Right cardiac atrium (tissue), 5 donors: ENCODE measurements at places on chromosomes 5 and 9. TPM values are rescaled to one million over a fixed set of nuclear protein-coding genes. Genes with fewer than 3 reads are reported as not detected.
A peak's percentile ranks its signal among the peaks of the same experiment; 100 is the strongest.

CCDC183 gene
- polyA plus RNA-seq: 3.8 TPM

- no peak for DNase-seq
Measured at GRCh38 chr5:170219615-170220014, 13.2 kb upstream of the C5orf58 start.

- DNase-seq: peak; percentile 100
Measured at GRCh38 chr5:173887610-173888472, at the start of gene CPEB4. TSS of gene CPEB4 (plus strand) at chr5:173888349. CDS start at chr5:173889734, 1,385 bp downstream.

- DNase-seq: no peak
Measured at GRCh38 chr5:30436691-30437090, 756.8 kb upstream of the CDH6 start.

POU5F2 gene
- polyA plus RNA-seq: 0.16 TPM

PPIC gene
- polyA plus RNA-seq: 47.3 TPM

GRCh38 chr5:109759306-109759705 lies 69.6 kb downstream of the MAN2A1 start:
- DNase-seq: no peak

BAAT gene
- polyA plus RNA-seq: 0.11 TPM

- DNase-seq: peak; percentile 59
Measured at GRCh38 chr9:77977210-77977611, 54.4 kb downstream of the GNAQ start.

TSSK1B gene
- 0.07 TPM for polyA plus RNA-seq

DNA sequence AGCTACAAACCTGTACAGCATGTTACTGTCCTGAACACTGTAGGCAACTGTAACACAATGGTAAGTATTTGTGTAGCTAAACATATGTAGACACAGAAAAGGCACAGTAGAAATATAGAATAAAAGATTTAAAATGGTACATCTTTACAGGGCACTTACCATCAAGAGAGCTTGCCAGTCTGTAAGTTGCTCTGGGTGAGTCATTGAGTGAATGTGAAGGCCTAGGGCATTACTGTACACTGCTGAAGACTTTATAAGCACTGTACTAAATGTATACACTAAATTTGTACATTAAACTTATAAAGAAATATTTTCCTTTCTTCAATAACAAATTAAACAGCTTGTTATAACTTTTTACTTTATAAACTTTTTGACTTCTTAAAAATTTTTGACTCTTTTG lies 20.5 kb downstream of the ADRB2 start:
- no peak for DNase-seq

PRUNE2 gene
- polyA plus RNA-seq: 11.7 TPM

GRCh38 chr9:34408173-34408572 lies 31.5 kb upstream of the MYORG start:
- DNase-seq: no peak

PCDHGA12 gene
- 2.7 TPM for polyA plus RNA-seq

DNA sequence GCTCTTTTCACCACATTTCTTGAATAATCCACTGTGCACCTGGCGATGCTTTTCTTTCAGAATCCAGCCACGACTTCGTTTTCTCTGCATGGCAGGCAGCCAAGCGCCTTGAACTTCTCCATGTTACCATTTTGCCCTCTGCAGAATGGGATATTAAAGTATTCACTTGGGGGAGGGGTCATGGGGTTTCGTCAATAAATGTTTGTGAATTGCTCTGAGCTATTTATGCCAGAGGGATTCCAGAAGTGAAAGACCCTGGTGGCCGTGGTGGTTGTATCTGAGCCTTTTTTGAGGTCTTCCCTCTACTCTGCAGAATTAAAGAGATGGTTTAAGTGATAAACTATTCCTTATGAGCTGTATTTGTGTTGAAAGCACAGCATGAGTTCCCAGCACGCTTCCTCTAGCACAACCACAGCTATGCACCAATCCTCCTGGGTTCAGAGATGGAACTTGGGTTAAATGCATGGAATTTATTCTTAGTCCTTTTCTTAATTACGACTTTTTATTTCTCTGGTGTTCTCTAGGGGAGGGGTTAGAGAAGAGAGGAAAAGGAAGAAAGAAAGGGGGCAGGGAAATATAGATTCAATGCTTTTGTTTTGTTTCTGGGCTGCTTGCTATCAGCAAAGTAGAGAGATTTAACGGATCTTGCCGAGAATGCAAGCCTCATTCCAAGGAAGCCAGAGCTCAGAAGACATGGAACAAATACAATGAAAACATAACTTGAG lies 478.2 kb upstream of the TNC start:
- DNase-seq: peak; percentile 51

DNA sequence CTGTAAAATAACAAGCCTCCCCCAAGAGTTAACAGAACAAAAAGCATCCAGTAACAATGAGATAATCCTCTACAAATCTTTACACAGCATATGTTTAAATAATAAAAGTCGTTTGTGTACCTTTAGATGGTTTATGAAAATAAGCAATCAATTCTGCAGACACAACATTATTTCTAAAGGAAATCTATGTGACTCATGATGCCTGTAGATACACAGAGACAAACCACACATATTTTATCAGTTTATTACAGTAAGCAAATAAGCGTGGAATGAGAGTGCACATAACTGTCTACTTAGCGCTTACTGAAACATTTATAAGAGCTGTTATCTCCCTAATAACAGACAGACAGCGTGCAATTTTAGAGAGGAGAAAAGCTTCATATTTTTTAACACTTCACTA lies 243.6 kb downstream of the AP3B1 start:
- DNase-seq: no peak

DNA sequence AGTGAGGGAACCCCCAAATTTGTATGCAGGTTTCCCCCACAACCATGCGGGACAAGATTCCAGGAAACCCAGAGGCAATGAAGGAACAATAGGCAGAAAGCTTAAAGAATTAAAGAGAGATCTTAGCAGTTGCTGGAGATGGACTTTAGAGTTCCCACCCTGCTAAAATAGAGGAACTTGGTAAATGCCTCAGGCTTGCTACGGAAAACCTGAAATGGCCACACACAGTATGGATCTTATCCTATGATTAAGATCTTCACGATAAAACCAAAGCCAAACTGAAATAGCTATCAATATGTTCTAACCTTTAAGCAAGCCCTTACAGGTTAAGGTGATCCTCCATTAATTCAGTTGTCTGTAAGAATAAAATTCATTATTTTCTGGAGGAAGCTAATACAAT lies 148.3 kb downstream of the RANBP17 start:
- no peak for DNase-seq

GABRA1 gene
- polyA plus RNA-seq: not detected

IFNA2 gene
- not detected for polyA plus RNA-seq

SOX30 gene
- 0.41 TPM for polyA plus RNA-seq

- DNase-seq: no peak
Measured at GRCh38 chr9:133998915-133999595, 6.9 kb upstream of the VAV2 start.

GRCh38 chr9:90827181-90827871 lies 25.7 kb downstream of the SYK start:
- no peak for DNase-seq
